ENCODE measurements at places on chromosomes 7 and 10. TPM values are rescaled to one million over a fixed set of nuclear protein-coding genes. Genes with fewer than 3 reads are reported as not detected.

GRCh38 chr10:29465384-29465783, 169.4 kb downstream of the SVIL start:
- H3K27ac ChIP-seq: no peak overlapping the region
- no peaks in the 10 kb centered on the region for H3K4me1 ChIP-seq
- no peak overlapping the region for H3K4me3 ChIP-seq
- no peaks in the 10 kb centered on the region for H3K27me3 ChIP-seq

GRCh38 chr10:45454859-45455258, 80.8 kb downstream of the ALOX5 start:
- no peaks in the 10 kb centered on the region for H3K36me3 ChIP-seq
- no peaks in the 10 kb centered on the region for H3K27me3 ChIP-seq
- H3K27ac ChIP-seq: no peak overlapping the region
- no peak for DNase-seq

DNA sequence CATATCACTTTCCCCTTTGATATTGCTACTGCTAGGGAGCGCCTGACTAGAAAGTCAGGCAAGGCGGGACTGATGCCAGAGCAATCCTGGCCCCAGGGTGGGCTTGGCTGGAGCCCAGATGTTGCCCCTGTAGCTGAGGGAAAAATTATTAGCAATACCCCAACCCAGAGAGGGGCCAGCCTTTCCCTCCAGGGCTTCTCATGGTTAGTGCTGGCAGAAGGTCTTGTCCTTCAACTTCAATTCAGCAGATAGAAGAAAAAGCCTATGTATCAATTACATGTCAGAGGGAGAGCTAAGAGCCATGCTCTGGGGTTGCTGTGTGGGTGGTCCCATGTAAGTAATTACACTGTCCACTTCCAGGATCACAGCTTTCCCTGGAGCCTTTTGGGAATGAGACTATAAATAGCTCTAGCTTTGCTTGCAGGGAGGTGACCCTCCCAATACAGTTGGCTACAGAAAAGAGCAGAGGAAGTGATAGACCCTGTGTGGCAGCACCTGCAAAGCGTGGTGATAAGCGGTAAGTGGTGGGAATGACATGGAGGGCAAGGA, 579.1 kb downstream of the CCSER2 start:
- no peaks in the 10 kb centered on the region for H3K27me3 ChIP-seq
- H3K4me1 ChIP-seq: no peaks in the 10 kb centered on the region
- H3K4me3 ChIP-seq: no peak overlapping the region
- no peaks in the 10 kb centered on the region for H3K36me3 ChIP-seq
- H3K27ac ChIP-seq: no peak overlapping the region

- no peak for DNase-seq
- H3K4me1 ChIP-seq: no peaks in the 10 kb centered on the region
- no peaks in the 10 kb centered on the region for H3K36me3 ChIP-seq
- no peaks in the 10 kb centered on the region for H3K27me3 ChIP-seq
Observed at GRCh38 chr7:157597562-157597961, 260.8 kb downstream of the DNAJB6 start.

- H3K36me3 ChIP-seq: no peaks in the 10 kb centered on the region
- no peak overlapping the region for H3K4me3 ChIP-seq
- no peaks in the 10 kb centered on the region for H3K4me1 ChIP-seq
- no peak overlapping the region for H3K27ac ChIP-seq
- DNase-seq: no peak
- H3K27me3 ChIP-seq: no peaks in the 10 kb centered on the region
Observed at GRCh38 chr7:29445736-29446135, 117.9 kb upstream of the PRR15 start.

DNA sequence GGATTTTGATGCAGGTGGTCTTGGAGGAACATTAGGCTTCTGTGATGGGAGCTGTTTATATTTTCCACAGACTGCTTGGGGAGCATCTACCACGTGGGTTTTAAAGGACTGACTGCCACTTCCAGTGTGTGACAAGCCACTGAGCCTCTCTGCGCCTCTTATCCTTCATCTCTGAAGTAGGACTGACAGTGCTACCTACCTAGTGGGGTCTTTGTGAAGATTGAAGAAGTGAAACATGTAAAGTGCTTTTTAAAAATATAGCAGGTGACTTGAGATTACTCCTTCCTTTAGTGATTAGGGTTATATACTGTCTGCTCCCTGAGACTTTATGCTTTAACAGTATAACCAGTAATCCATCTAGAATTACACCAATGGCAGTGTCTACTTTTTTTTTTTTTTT, 29.9 kb downstream of the NKX2-3 start:
- DNase-seq: no peak
- no peaks in the 10 kb centered on the region for H3K4me1 ChIP-seq
- H3K4me3 ChIP-seq: no peak overlapping the region
- H3K36me3 ChIP-seq: no peaks in the 10 kb centered on the region
- no peaks in the 10 kb centered on the region for H3K27me3 ChIP-seq

- H3K27ac ChIP-seq: no peak overlapping the region
- no peaks in the 10 kb centered on the region for H3K36me3 ChIP-seq
- no peak overlapping the region for H3K4me3 ChIP-seq
- peak; percentile 50 for DNase-seq
- no peaks in the 10 kb centered on the region for H3K27me3 ChIP-seq
- H3K4me1 ChIP-seq: no peaks in the 10 kb centered on the region
Observed at GRCh38 chr7:27167916-27168264, 2.6 kb upstream of the HOXA9 start.

DNA sequence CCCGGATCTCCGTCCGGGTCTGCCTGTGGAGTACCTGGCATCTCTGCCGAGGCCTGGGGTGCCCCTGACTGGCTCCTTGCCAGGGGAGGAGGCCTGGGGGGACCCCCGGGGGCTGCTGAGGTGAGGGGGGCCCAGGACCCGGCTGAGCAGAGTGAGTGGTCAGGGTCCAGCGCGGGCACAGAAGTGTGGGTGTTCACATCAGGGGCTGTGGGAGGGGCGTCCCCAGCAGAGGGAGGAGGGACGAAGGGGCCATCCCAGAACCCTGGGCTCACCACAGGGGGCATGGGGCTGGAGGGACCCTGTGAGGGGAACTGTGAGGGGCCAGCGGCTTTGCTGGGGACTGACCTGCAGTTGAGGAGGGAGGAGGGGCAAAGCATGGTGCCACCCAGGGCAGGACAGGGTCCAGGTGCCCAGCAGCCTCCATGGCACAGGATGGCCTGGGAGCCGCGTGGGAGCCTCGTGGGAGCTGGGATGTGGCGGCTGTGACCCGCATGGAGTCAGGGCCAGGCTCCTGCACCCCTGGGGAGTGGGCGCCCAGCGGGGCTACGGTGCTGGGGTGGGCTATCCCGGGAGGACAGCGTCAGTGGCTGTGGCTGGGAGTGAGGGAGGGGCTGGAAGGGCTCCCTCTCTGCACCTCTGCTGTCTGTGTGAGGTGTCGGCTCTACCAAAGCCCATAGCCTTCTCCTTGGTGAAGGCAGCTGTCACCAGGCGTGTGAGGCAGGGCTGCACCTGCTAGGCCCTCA, 91.2 kb downstream of the DNAJB6 start:
- DNase-seq: peak; percentile 72
- H3K27ac ChIP-seq: no peak overlapping the region
- no peaks in the 10 kb centered on the region for H3K27me3 ChIP-seq

DNA sequence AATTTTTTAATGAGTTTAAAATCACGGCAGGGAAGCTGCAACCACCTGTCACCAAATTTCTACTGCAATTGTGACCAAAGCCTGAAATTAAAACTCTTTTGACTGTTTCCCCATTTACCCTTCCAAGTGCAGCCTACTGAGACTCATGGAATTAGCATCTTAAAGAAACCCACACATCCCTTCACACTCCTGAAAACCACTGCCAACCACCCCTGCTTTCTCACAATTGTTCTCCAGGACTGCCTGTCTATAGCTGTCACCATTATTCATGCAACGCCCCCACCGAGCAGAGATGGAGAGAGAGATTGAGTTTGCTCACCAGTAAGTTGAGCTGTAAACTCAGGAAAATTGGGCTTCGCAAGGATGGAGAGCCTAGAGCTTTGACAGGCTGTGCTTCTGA, 383.8 kb upstream of the SORCS1 start:
- H3K27me3 ChIP-seq: no peaks in the 10 kb centered on the region
- no peaks in the 10 kb centered on the region for H3K4me1 ChIP-seq
- no peak for DNase-seq

DNA sequence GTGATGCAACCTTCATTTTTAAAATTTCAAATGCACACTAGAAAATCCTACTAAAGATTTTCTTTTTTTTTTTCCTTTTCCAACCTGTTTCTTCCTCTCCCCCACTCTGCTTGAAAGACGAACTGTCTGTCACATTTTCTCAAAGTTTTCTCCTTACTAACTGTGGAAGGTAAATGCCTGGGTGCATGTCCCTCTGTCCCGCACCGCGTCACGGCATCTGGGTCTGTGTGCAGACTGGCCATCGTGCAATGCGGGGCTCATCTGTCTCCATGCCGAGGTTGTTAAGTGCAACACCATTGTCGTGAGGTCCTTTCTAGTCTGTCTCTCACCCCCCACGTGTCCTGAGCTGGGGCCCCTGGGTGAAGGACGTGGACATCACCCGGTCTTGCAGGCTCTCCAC, 28.4 kb downstream of the PFKFB3 start:
- peaks cover 6% of the 10 kb centered on the region for H3K36me3 ChIP-seq
- no peaks in the 10 kb centered on the region for H3K27me3 ChIP-seq
- H3K4me3 ChIP-seq: no peak overlapping the region
- no peak for DNase-seq
- H3K4me1 ChIP-seq: no peaks in the 10 kb centered on the region
- H3K27ac ChIP-seq: no peak overlapping the region

GRCh38 chr10:82738592-82738991, 863.6 kb downstream of the NRG3 start:
- H3K27ac ChIP-seq: no peak overlapping the region
- no peaks in the 10 kb centered on the region for H3K36me3 ChIP-seq
- no peaks in the 10 kb centered on the region for H3K27me3 ChIP-seq

DNA sequence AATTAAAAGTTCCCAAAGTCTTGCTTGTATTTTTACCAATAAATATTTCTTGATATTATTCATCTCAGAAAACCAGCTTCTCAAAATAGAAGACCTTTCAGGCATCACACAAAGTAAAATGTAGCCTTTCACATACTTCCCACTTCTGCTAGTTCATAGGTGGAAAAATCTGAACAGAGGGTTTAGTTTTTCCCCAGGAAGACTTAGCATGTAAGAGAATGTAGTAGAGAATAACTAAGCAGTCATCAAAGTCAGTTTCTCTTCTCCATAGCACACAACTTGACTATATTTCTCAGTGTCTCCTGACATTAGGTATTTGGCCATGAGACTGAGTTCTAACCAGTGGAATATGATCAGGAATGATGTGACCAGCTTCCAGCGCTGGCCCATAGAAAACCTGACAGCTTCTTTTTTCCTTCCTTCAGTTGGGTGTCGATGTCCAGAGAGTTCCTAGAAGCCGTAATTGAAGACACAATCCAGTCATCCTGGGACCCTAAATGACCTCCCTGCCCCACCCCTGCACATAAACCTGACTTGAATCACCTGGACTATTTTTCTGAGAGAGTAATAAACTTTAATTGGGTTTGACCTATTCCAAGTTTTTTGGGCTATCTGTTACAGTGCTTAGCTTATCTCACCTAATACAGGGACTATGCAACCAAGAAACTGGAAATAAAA, 67.5 kb upstream of the WNT16 start:
- H3K27ac ChIP-seq: no peak overlapping the region
- H3K27me3 ChIP-seq: no peaks in the 10 kb centered on the region
- no peak for DNase-seq
- peaks cover 4% of the 10 kb centered on the region for H3K36me3 ChIP-seq

GRCh38 chr7:70029993-70030392, 431.7 kb downstream of the AUTS2 start:
- DNase-seq: no peak
- H3K4me3 ChIP-seq: no peak overlapping the region
- H3K27me3 ChIP-seq: no peaks in the 10 kb centered on the region
- H3K4me1 ChIP-seq: no peaks in the 10 kb centered on the region

DNA sequence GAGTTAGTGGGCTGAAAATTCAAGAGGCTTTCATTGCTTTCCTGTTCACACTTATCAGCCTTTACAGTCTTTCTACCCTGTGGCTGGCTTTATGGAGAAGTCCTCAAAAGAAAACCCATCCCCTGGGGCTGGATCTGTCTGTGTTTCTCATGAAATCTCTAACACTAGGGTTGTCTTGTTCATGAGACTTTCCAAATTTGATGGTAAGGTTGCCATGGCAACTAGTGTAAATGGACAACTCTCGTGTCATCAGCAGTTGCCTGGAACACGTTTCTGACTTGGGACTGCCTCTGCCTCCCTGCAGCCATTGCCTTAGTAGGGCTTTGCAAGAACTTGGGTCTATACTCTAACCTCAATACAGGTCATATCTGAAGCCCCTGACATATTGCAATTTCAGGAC, 35.8 kb upstream of the PLPP4 start:
- no peak for DNase-seq
- no peaks in the 10 kb centered on the region for H3K36me3 ChIP-seq
- H3K4me1 ChIP-seq: no peaks in the 10 kb centered on the region
- H3K27me3 ChIP-seq: no peaks in the 10 kb centered on the region
- no peak overlapping the region for H3K27ac ChIP-seq

- H3K27ac ChIP-seq: no peak overlapping the region
- no peak overlapping the region for H3K4me3 ChIP-seq
Observed at GRCh38 chr7:143396625-143397556, 11.8 kb downstream of the EPHA1 start.

DNA sequence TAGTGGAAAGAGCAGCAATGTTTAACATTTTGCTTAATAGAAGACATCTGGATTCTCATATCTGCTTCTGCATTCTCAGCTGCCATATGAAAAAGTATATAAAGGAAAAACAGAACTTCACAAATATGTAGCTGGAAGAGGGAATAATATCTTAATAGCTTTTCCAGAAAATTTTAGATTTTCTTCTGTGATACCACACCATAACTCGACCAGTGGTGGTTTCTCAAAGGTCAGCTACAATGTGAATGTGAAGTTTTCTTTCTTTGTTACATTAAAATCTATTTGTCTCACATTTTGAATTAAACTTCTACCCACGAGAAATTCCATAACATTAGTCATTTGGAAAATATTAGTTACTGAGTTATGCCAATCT, 339.8 kb downstream of the PARD3 start:
- no peaks in the 10 kb centered on the region for H3K36me3 ChIP-seq
- H3K27me3 ChIP-seq: no peaks in the 10 kb centered on the region
- H3K4me3 ChIP-seq: no peak overlapping the region
- no peak for DNase-seq

Gene AKR1C8
- total RNA-seq: not detected

Gene CROT
- total RNA-seq: 11.8 TPM

Gene CDH23
- 7.5 TPM for total RNA-seq

Gene FAM25C
- total RNA-seq: not detected

Gene FAM171A1
- 21.4 TPM for total RNA-seq

Gene SYT15
- total RNA-seq: 24.8 TPM

Gene CTAGE15
- not detected for total RNA-seq

Gene BLNK
- 20.2 TPM for total RNA-seq

Gene OPN4
- not detected for total RNA-seq

Gene PVRIG
- 0.23 TPM for total RNA-seq

Gene ADAMTS14
- 0.62 TPM for total RNA-seq

Gene DNAH11
- total RNA-seq: 3.3 TPM

Gene FAM13C
- total RNA-seq: 49.7 TPM

Gene PIK3CG
- total RNA-seq: 5.9 TPM
